ENCODE measurements at places on chromosomes 13 and 19. TPM values are rescaled to one million over a fixed set of nuclear protein-coding genes. Genes with fewer than 3 reads are reported as not detected.

Gene LCP1
- 663 TPM for total RNA-seq

Gene IGFL2
- total RNA-seq: not detected

Gene CEACAM16
- not detected for total RNA-seq

Gene UBXN6
- total RNA-seq: 57.2 TPM

Gene TUBB4A
- total RNA-seq: 9.2 TPM

Gene ERFL
- total RNA-seq: 1.5 TPM

Gene ZNF440
- 4.2 TPM for total RNA-seq

Gene SIGLEC14
- not detected for total RNA-seq

Gene CFAP97D2
- not detected for total RNA-seq

Gene FUT1
- total RNA-seq: 0.13 TPM

Gene ZNF534
- not detected for total RNA-seq

Gene C5AR1
- total RNA-seq: 0.68 TPM

Gene SPACA7
- not detected for total RNA-seq

DNA sequence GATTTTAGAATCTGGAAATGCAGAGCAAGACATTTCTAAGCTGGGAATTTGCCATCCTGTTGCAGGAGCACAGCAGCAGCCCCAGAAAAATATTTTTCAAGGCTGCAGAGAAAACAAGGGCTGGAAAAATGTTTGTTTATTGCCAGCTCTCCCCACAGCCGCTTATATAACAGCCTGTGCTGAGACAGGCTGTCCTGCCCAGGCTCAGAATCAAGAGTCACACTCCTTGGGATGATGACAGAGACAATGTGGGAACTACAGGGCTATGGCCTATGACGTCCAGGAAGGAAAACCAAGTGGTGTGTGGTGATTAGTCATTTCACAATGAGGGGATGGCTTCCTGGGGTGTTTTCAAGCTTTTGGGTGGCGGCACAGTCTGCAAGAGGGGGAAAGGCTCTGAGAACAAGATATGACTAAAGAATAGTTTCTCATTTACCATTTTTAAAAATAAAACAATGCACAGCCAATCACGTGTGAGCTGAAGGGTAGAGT is 136.3 kb upstream of the SERP2 start:
- DNase-seq: no peak

GRCh38 chr13:93789058-93789457 is 562.5 kb downstream of the GPC6 start:
- no peak for DNase-seq

- no peak for DNase-seq
These were observed 98.0 kb upstream of the SLC10A2 start for GRCh38 chr13:103164251-103164650.

- DNase-seq: no peak
These were observed 121.4 kb downstream of the ENOX1 start for GRCh38 chr13:43665388-43665787.

DNA sequence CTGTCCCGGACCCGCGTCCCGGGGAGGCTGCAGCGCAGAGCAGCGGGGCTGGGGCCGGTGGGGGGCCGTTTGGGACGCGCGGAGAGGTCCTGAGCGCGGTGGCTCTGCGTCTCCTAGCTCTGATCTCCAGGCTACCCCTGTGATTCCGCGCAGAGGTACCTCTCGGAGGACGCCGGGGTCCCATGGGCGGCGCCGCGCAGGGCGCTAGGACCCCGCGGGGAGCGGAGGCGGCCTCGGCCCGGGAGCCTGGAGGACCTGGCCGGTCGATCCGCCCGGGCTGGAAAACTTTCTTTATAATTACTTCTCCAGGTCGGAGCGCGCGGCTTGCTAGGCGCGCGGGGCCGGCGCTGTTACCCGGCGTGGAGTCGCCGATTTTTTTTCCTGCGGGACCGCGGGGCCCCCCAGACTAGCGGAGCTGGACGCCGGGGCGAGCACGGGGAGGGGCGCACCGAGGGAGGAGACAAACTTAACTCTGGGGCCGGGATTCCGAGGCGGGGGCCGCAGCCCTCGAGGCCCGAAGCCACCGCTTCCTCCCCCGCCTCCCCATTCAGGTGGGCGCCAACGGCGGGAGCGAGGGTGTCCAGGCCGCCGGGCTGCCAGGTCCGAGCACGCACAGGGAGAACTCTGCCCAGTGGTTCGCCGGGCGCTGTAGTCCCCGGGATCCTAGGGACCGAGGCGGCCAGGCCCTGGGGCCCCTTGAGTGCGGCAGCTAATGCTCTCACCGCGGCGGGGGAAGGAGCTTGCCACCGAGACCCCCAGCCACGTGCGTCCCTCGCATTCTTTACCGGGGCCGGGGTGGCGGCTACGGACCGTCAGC is 848 bp upstream of the CEBPA start:
- no peak for DNase-seq

GRCh38 chr19:52296400-52296772 is 583 bp upstream of the ZNF480 start:
- no peak for DNase-seq

DNA sequence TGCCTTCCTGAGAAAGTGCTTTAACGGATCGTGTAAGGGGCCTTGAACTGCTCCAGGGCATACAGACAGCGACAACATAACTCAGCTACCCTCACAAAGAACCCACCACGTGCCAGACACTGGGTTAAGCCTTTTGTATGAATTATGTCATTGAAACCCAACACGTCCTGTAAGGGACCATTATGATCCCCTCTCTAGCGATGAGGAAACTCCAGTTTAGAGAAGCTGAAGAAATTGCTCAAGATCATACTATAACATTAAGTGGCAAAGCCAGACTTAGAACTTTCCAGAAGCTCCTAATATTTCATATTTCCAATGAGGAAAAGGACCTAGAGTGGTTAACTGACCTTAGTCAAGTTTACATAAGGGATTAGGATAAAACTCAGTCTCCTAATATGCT is 57.0 kb upstream of the RAP2A start:
- DNase-seq: no peak

DNA sequence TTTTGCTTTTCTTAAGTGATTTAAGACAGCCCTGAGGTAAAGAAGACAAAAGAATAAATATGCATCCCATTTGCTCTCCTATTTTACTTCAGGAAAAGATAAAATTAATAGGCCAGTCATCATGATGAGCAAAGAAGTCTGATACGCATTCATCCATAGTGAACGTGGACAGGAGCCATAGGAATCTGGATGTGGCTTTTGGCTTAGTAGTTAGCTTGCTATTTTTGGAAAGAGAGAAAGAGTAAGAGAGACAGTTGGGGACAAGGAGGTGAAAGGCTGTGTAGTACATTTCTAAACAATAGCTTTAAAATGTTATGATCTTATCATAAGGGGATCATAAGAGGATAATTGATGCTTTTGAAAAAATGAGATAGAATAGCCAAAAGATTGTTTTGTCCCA is 545.2 kb downstream of the IRS2 start:
- no peak for DNase-seq

GRCh38 chr19:46620716-46621115 is 4.2 kb downstream of the PTGIR start:
- DNase-seq: no peak

DNA sequence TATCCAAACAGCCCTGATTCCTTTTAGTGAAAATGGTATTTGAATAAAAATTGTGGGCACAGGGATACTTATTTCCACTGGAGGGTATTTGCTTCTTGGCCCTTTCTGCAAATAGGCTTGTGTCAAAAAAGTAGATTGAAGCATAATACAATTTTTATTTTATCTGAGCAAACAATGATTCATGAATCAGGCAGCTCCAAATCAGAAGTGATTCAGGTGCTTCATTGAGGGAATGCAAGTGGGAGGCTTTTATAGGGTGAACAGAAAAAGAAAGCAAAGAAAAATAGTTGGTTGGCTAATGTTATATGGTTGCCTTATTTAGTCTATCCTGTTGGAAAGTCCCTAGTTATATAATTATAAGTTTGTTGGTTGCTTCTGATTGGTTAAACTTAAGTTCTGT is 117.9 kb downstream of the ITGBL1 start:
- DNase-seq: no peak

- no peak for DNase-seq
These were observed 4.3 kb downstream of the NOTCH3 start for GRCh38 chr19:15196360-15197005.

- no peak for DNase-seq
These were observed 23.1 kb downstream of the PEPD start for GRCh38 chr19:33498391-33499000.

DNA sequence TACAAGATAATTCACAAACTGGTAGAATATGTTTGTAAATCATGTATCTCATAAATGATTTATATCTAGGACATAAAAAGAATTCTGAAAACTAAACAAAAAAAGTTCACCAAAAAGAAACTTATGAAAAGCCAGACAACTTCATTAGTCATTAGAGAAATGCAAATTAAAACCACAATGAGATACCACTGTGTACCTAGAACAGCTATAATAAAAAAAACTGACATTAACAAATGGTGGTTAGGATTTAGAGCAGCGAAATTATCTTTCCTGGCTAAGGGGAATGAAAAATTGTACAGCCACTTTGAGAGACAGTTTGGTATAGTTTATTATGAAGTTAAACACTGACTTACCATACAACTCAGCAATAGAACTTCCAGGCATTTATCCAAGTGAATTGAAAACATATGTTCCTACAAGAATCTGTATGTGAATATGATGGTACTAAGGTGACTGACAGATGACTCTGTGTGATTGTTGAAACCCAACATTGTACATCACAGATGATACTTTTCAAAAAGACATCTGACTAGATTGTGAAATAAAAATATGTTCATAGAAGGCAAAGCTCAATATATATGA is 41.8 kb downstream of the UGGT2 start:
- no peak for DNase-seq

DNA sequence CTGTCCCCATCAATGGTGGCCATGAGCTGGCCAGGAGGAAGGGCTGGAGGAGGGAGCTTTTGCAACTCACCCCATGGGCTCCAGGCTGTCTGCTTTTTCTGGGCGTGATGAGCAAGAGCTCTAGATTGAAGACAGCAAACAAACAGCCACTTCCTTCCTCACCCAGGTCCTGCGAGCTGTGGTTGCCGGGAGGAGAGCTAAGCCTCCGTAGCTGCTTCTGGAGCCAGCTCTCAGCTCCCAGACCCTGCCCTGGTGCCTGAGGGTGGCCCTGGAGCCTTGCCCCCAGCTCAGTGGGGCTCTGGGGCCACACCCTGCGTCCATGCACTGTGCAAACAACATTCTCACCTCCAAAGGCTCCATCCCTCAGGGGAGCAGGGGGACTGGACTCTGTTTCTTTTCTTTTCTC is 6.2 kb downstream of the MYO1F start:
- peak; percentile 42 for DNase-seq
